ENCODE measurements at places on chromosomes 5 and 9.

- no peak for DNase-seq
Measured at GRCh38 chr5:83253720-83254119, 176.4 kb downstream of the XRCC4 start.

- no peak for DNase-seq
Measured at GRCh38 chr9:114056527-114056926, 21.6 kb downstream of the AMBP start.

DNA sequence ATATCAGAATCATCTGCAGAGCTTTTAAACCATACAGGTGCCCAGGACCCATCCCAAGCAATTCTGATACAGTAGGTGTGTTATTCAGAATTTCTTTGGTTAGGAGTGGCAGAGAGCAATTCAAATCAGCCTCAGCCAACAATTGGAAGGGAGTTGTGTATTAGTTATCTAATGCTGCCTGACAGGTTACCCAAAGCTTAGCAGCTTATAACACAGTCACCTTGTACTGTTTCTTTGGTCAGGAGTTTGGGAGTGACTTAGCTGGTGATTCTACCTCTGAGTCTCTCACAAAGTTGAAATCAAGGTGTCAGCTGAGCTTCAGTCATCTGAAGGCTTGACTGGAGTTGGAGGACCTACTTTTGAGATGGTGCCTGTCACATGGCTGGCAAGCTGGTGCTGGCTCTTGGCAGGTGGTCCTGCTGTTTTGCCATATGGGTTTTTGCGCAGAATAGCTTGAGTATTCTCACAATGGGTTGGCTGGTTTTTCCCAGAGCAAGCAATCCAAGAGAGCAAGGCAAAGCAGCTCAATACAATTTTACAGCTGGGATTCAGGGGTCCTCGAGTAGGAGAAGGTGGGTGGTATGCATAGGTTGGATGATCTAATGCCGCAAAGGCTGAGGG is 18.7 kb upstream of the CARNMT1 start:
- no peak for DNase-seq

- no peak for DNase-seq
Measured at GRCh38 chr9:116039312-116039711, 114.3 kb upstream of the PAPPA start.

DNA sequence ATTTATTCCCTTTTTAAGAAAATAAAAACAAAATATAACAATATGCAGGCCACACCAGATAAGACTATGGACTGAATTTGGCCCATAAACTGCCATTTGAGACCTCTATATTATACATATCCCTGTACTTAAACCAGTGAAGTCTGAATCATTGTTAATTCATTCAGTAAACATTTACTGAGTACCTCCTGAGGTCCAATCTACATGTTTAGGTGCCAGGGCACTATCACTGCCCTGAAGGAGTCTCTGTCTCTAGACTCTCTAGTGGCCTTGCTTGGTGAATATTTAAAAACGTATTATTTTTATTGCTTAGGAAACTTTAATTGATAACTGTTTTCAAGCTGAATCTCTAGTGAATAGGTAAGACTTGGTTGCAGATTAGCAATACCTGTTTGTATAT is 74.7 kb upstream of the ELL2 start:
- DNase-seq: no peak

DNA sequence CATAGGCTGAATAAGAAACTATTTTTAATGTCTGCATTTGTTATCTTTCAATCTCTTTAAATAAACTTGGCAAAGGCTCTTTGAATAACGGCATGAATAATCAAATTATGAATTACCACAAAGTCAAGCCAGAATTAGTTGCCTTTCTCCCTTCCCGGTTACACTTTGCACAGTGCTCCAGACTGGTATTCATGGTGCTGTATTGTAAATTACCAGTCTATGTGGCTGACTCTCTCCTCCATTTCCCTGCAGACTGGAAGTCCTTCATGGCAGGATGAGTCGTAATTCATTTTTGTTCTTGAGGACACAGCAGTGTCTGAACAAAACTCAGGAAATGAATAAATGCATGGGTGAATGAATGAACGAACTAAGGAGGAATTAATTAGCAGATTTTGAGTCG is 142.9 kb downstream of the GNA14 start:
- DNase-seq: no peak

DNA sequence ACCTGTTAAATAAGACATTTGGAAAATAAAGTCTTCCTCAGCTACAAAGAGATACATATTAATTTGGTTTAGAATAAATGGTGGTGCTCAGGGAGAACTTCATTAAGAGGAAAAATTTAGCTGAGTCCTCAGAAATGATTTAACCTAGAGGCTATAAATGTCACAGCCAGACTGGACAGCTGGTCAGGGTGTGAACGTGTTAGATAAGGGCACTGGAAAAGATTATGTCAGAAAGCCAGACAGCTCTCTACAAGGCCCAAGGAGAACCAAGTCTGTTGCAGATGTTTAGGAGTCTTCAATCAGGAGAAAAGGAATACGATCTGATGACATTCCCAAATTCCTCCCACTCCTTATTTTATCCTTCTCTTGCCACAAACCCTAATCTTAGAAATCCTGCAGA is 265.2 kb downstream of the MAT2B start:
- no peak for DNase-seq
